Posterior vena cava (tissue), 2 donors: ENCODE measurements at places on chromosomes 7 and 10. TPM values are rescaled to one million over a fixed set of nuclear protein-coding genes. Genes with fewer than 3 reads are reported as not detected.

Gene AZGP1
- total RNA-seq = 0.33 TPM

Gene CTTNBP2
- total RNA-seq = 9.1 TPM

- peak; percentile 66 for DNase-seq
Measured at GRCh38 chr7:154862153-154862791, 140.7 kb downstream of the PAXIP1 start.

DNA sequence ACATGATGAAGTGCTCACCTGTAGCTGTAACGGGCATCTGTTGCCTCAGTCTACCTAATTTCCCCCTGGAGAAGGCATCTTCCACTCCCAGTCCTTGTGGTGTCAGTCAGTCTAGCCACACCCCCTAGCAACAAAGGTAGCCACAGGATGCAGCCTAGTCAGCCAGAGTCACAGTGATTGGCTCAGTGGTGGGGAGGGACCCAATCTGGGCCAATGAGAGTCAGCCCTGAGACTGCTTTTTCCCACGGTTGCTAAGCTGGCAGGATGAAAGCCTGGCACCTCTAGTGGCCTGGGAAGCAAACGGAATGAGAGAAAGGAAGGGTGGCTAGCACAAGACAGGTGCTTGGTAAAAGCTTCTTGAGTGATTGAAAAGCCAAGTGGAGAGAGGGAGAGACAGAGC lies 118.6 kb downstream of the SH3PXD2A start:
- no peak for DNase-seq

GRCh38 chr10:43237631-43238446 lies 29.0 kb downstream of the RASGEF1A start:
- peak; percentile 63 for DNase-seq

Gene FAM25G
- total RNA-seq = not detected

GRCh38 chr10:108989976-108990375 lies 933.3 kb downstream of the XPNPEP1 start:
- no peak for DNase-seq

- no peak for DNase-seq
Measured at GRCh38 chr7:149802966-149803365, 29.6 kb upstream of the ZNF467 start.

- DNase-seq = no peak
Measured at GRCh38 chr10:3310016-3310784, 137.6 kb upstream of the PITRM1 start.

Gene NPSR1
- not detected for total RNA-seq

Gene DPYSL4
- total RNA-seq = 1.4 TPM

Gene AOAH
- total RNA-seq = 6.1 TPM

GRCh38 chr7:113936535-113936934 lies 17.7 kb upstream of the PPP1R3A start:
- no peak for DNase-seq

- DNase-seq = no peak
Measured at GRCh38 chr7:94012746-94013145, 8.6 kb upstream of the BET1 start.

GRCh38 chr7:138665669-138666140 lies 35.5 kb downstream of the SVOPL start:
- no peak for DNase-seq

- no peak for DNase-seq
Measured at GRCh38 chr7:92841192-92841591, 4.8 kb upstream of the CDK6 start.

- DNase-seq = peak; percentile 73
Measured at GRCh38 chr7:151238190-151238810, 6.0 kb downstream of the CHPF2 start.

- DNase-seq = no peak
Measured at GRCh38 chr10:6721964-6722615, 142.0 kb upstream of the PRKCQ start.

DNA sequence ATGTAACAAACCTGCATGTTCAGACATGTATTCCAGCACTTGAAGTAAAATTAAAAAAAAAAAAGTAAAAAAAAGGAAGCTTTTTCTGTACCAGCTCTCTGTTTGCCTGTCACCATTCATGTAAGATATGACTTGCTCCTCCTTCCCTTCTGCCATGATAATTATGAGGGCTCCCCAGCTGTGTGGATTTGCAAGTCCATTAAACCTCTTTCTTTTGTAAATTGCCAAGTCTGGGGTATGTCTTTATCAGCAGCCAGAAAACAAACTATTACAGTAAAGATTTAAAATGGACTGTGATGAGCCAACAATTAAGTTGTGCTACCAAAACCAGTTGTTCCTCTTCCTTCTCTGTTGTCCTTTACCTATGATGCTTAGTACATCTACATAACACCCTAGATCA lies 619.6 kb downstream of the ARL4A start:
- DNase-seq = no peak

DNA sequence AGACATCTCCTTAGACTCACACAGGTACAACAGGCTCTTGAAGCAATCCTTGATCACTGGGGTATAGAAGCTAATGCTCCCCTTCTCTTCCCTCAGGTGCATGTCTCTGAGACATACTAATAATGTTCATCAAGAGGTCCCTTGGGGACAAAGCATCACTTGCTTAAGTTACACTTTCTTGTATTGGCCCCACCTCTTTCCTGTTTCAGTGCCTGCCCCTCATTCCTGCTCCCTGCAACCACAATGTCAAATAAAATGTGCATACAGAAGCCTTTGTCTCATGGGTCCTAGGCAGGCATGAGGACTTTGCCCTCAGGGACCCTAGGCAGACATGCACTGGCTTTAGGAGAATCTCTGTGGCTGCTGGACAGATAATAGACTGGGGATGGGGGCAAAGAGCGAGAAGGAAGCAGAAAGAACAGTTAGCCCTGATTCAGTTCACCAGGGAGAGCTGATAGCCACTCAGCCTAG lies 175.0 kb upstream of the NPY start:
- no peak for DNase-seq

DNA sequence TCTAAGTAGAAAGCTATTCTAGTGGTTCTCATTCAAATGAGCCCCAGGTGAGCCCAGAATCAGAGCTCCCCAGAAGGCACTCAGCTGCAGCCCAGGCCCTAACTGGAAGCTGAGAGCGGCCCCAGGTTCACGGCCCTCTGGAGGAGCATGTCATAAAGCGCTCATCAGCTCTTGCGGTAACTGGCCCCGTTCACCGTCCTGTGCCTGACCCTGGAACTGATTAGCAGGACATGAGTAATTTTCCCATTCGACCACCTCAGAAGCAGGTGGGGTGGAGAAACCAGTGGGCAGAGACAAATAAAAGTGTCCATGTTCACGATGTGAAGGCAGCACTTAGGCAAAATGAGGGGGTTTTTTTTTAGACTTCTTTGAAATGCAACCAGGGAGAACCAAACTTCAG lies 136.1 kb upstream of the LYZL2 start:
- peak; percentile 41 for DNase-seq

DNA sequence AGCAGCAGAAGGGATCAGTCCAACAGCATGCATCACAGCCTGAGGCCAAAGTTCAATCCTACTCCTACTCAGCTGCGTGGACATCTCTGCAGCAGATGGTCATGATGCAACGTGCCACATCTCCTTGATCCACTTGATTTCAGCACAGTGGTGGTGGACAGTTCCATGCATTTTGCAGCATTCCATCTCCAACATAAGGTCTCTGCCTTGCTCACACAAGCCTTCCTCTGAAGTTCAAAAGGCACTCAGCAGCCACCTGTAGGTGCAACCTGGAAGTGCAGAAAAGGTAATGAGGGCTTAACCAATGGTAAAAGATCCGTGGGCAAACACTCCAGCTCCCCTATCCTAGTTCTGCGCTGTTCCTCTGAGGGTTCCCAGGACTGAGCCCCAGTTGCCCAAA lies 57.5 kb upstream of the CHCHD3 start:
- no peak for DNase-seq

GRCh38 chr7:47373871-47374451 lies 207.9 kb downstream of the TNS3 start:
- no peak for DNase-seq

Gene HHEX
- total RNA-seq = 11.3 TPM

Gene COL17A1
- total RNA-seq = 0.88 TPM

Gene OR2A42
- 0.14 TPM for total RNA-seq

- no peak for DNase-seq
Measured at GRCh38 chr10:114256822-114257221, 17.8 kb downstream of the VWA2 start.

Gene LIPN
- total RNA-seq = 0.32 TPM

DNA sequence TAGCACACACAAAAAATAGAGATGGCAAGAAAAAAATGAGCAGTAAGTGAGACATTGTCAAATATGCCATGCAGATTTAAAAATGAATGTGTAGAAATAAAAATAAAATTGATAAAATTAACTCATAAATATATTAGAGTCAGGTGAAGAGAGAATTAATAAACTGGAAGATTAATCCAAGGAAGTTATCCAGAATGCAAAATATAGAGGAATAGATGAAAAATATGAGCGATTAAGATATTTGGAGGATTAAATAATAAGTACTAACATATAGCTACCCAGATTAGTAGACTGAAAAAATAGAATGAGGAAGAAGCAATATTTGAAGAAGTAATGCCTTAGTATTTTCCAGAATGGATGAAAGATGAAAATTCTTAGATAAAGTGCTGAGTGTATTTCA lies 103.4 kb downstream of the GPR158 start:
- DNase-seq = no peak

DNA sequence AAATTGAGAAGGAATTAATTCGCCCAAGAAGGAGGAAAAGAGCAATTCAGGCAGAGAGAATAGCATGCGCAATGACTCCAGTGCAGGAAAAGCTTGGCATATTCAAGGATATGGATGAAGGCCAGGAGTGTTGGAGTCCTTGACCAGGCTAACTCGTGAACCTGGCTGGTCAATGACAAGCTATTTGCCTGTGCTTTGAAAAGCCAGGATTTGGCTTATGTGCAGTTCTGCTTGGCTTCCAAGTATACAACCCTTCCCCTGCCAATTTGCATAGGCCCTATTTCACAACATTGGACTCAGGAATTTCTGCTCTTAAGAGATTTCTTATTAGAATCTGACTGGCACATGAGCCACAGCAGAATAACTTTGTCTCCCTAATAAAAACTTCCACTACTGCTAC lies 72.3 kb upstream of the SP8 start:
- DNase-seq = no peak

Gene GSTO2
- 0.48 TPM for total RNA-seq

GRCh38 chr10:131810036-131810804 lies 90.6 kb upstream of the PPP2R2D start:
- DNase-seq = no peak

Gene PRR15
- total RNA-seq = 1.1 TPM

- DNase-seq = no peak
Measured at GRCh38 chr7:115010441-115010820, 88.5 kb downstream of the MDFIC start.

GRCh38 chr10:73650537-73651331 lies 5.1 kb downstream of the SYNPO2L start:
- DNase-seq = no peak

DNA sequence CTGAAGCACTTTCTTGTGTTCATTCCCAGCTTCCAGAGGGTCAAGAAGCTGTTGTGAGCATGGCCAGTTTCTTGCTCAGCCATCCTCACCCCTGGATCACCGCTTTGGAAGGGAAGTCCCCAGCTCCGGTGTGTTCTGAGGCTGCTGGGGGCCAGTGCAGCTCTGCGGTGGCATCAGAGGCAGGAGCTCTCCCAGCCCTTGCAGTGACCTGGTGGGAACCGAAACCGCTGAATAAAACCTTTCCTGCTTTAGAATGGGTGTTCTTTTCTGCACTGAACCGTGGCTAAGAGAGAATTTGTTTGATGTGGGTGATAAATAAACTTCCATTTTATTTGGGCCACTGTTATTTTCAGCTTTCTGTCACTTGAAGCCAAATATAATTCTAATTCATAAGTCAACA lies 450.9 kb upstream of the VSTM2A start:
- no peak for DNase-seq

Gene TMEM184A
- total RNA-seq = not detected

DNA sequence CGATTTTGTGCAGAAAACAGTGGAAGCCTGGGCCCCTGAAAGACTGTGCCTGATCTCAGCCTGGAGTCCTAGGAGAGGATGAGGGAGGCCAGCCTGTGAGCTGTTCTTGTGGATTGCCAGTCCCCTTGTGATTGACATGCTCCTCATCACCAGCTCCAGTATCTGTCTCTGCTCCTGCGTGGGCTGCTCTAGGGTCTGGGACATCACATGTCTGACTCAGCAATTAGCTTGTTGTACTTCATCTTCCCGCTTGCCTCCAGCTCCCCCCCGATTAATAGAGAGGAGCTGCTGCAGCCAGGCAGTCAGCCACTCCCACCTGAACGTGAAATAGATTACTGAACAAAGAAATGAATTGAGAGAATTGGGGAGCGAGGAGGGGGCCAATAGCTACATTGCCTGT lies 99.6 kb upstream of the TBX20 start:
- no peak for DNase-seq

DNA sequence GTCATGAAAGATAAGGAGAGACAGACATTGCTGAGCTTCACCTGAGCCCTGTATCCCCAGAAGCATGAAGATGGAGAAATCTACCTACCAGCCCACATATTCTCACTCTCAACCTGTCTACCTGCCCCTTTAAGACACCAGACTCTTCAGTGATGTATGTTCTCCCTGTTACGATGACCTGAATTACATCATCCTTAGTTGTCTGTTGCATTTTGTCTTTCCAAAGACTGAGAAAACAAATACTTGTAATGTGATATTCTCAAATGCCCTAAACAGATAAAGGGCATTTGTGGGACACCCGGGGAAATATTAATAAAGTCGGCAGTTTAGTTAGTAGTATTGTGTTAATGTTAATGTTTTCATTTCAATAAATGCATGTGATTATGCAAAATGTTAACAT lies 305.8 kb upstream of the IGFBP3 start:
- DNase-seq = no peak

Gene GPC2
- total RNA-seq = 1.2 TPM

DNA sequence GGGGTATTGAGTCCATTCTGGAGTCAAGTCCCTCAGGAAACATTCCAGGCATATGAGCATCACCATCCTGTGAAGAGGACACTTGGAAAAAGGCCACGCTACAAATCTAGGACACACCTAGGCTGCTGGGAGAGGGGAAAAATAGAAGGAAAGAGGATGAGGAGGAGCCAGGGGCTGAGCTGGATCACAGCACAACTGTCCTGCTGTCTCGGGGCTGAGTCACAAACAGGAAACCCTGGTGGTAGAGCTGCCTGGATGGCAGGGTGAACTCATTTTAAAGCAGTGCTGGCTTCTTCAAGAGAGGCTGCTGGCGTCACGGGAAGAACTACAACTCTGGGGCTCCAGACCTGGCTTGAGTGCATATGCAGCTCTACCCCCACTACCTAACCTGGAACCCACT lies 151.5 kb downstream of the RNF216 start:
- DNase-seq = peak; percentile 80

DNA sequence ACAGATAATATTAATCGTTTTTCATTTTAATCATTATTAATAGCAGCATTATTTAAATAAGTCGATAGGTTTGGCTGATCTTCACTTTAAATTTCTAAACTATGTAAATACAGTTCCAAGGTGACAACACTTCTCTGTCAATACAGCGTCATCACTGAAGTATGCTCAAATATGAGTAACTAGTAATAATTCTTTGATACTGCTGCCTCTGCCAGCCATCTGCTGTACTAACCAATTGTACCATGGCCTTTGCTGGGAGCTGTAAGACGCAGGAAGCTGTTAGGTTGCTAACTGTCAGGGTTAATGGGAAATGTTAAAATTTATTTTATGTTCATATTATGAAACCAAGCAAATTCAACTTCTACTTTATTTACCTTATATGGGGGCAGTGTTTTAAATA lies 1650.5 kb upstream of the LRRTM3 start:
- no peak for DNase-seq

GRCh38 chr10:69492746-69493462 lies 41.6 kb downstream of the TSPAN15 start:
- peak; percentile 78 for DNase-seq

Gene FZD8
- 16.1 TPM for total RNA-seq
